Stimulated activated CD4-positive, alpha-beta T cell treated with anti-CD3 and anti-CD28 coated beads, TNF-alpha, amount 100 ng/mL, for 1 hour (primary cell): ENCODE measurements at places on chromosomes 13 and 19.

DNA sequence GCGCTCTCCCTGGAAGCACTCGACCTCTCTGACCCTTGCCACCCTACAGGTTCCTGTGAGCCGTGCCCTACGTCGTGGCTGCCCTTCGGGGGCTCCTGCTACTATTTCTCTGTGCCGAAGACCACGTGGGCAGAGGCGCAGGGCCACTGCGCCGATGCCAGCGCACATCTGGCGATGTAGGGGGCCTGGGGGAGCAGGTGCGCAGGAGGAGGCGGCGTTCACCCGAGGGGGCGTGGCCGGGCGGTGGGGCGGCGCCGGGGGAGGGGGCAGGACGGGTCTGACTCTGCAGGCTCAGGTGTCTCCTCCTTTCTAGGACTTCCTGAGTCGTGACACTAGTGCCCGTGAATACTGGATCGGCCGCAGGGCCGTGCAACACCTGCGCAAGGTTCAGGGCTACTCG, 26.4 kb downstream of the CLEC4M start:
- peak; percentile 24 for DNase-seq

DNA sequence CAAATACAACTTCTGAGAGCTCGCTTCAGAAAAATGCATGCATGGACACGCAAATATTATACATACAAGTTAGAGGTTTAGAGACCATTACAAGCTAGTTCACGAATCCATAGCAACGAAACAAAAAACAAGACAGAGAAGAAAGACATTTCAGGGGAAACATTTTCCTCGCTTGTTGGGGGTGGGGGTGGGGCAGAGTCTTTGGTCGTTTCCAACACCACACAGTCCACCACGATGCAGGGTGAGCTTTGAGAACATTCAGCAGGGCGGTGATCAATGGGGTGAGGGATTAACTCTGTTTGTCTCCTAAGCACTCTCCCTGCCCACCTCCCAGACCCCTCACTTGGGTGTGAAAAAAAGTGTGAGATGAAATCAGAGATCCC, 651 bp downstream of the OXGR1 start:
- no peak for DNase-seq

DNA sequence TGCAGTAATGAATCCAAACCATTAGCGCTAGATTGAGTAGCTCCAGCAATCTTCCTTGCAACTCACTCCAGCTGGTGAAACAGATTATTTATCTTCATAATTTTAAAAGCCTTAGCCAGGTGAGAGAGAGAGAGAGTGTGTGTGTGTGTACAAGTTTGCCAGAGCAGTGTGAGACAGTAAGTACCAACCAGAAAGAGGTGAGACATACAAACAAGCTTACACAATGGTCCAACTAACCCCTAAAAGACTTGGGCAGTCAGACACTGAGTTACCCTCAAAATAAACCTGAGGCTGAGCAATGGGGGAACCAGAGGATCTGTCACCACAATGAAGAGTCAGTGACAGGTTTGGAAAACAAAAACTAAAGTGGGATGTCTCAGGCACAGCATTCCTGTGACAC, 8.1 kb upstream of the THSD1 start:
- DNase-seq = no peak

DNA sequence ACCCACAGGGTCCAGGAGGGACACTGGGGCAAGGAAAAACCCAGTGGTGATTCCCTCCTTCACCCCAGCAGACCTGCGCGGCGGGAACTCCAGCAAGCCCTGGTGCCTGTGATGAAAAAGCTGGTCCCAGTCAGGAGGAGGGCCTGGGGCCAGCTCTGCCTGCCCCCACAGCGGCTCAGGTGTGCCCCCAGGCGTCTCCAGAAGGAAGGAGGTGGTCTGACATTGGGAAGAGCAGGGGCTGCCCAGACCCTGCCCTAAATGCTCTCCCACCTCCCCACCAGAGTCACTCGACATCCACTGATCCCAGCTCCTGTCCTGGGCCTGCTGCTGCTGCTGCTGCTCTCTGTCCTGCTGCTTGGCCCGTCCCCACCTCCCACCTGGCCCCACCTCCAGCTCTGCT, 6.2 kb downstream of the PTH2 start:
- DNase-seq = no peak

- no peak for DNase-seq
These were observed 1131.1 kb downstream of the PCDH9 start for GRCh38 chr13:66098931-66099628.

- DNase-seq = no peak
These were observed 1254.2 kb upstream of the SLC10A2 start for GRCh38 chr13:104320446-104320845.

GRCh38 chr13:113455384-113455783, 2.1 kb upstream of the ADPRHL1 start:
- DNase-seq = no peak

DNA sequence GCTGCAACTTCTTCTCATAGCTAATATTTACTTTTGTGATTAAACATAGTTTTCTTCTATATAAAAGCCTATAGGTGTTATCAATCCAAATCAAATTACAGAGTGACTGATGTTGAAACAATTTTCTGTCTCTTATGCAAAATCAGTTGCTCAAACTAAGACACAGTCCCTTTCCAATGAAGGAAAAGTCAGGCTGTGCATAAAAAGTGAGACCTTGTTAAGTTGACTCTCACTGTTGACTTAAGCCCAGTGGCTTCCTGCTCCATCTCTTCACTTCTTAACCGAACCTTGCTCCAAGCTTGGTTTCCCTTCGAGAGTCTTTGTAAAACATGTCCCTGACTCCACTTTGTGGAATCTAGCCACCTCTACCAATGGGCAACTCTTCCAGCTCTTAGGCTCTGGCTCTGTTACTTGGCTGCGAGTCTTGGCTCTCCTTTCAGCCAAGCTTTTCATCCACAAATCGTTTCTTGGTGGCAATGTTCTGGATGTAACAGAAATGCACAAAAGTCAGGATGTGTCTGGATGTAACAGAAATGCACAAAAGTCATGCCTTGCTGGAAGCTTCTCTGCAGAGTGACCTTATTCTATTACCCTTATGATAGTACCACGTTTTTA, 118.9 kb downstream of the LIG4 start:
- DNase-seq = no peak

DNA sequence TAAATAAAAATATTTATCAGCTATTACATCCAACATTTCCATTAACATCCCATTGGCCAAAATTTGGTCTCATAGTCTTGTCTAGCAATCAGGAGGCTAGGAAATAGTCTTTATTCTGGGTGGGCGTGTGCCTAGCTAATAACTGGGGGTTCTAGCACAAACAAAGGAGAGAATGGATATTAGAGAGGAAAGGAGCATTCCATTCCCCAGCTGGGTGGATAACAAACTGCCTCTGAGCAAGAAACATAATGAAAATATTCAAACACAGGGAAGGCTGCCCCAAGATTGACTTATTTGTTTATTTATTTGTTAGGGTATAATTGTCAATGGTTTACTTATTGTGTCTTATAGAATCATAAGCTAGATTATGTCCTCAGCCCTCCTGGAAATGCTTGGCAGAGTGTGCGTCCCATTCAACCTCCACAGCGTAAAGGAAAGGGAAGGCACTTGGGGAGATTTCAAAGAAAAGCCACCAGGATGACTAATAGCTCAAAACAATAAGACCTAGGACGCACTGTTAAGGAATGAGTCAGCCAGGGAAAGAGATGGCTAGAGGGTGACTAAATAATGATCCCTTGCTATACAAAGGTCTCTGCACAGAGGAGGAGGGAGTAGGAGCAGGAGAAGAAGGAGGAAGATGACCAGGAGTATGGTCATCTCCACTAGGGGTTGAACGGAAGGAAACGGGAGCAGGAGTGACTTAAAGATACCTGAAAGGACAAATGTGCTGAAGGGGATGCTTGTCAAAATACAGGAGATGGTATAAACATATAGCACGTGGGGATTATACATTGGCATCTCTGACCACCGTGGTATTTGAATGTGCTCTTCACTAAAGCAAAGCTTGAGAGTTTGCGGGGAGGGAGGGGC, 23.5 kb upstream of the USP12 start:
- no peak for DNase-seq

- peak; percentile 67 for DNase-seq
These were observed 18.2 kb downstream of the LSM4 start for GRCh38 chr19:18304458-18305310.

GRCh38 chr13:93726173-93726957, 499.8 kb downstream of the GPC6 start:
- no peak for DNase-seq

GRCh38 chr13:62060570-62060969, 644.9 kb upstream of the PCDH20 start:
- no peak for DNase-seq

- no peak for DNase-seq
These were observed 21.5 kb downstream of the RYR1 start for GRCh38 chr19:38455031-38455430.

DNA sequence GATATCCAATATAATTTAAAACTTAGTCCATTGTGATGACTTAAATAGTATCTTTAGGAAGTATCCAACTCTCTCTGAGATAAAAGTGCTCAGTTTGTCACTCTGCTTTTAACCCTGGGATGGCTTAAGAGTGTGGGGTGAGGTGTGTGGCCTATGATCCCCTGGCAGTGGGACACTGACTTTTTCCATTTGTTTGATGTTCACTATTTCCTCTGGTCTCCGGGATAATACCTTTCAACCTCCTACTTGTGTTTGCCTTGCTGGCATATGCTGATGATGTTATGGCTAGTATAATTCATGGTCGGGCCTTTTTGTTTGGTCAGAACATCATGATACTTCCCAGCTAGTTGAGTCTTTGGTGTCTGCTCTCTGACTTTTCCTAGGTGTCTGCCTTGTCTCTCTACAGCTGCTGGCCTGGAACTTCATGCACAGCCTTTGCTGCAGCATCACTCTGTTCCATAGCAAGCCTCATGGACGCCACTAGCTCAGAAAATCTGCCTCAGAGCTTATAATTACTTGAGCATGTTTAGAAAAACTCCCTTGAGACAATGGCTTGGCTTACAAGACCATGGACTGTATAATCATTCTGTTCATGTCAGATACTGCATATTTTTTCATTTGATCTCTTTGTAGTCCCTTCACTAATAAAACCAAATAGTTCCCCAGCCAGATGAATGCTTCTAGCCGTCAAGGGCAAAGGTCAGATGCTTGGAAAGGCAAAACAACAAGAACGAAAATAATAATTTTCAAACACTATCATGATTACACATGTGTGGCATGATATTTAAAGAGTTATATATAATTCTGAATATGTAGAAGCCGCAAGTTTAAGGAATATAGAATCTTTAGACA, 75.2 kb downstream of the WDFY2 start:
- DNase-seq = no peak

- no peak for DNase-seq
These were observed 17.0 kb downstream of the RXFP2 start for GRCh38 chr13:31756346-31756745.

GRCh38 chr13:106472621-106473020, 62.8 kb downstream of the EFNB2 start:
- DNase-seq = no peak

GRCh38 chr19:57682226-57682766, 519 bp downstream of the ZNF551 start:
- no peak for DNase-seq

DNA sequence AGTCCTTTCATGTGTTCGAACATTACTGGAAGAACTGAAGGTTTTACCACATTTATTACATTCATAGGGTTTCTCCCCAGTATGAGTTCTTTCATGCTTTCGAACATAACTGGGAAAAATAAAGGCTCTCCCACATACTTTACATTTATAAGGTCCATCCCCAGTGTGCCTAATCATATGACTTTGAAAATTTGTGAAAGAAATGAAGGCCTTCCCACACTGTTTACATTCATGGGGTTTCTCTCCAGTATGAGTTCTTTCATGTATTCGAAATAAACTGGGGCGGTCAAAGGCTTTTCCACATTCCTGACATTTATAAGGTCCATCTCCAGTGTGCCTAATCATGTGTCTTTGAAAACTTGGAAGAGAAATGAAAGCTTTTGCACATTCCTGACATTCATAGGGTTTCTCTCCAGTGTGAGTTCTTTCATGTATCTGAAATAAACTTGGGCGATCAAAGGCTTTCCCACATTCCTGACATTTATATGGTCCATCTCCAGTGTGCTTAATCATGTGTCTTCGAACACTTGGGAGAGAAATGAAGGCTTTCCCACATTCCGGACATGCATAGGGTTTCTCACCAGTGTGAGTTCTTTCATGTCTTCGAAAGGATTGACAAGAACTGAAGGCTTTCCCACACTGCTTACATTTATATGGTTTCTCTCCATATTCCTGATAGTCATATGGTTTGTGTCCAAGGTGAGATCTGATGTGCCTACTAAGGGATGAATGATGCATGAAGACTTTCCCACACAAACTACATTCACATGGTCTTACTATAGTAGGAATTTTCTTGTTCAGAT, 24.0 kb downstream of the ZNF564 start:
- DNase-seq = no peak

DNA sequence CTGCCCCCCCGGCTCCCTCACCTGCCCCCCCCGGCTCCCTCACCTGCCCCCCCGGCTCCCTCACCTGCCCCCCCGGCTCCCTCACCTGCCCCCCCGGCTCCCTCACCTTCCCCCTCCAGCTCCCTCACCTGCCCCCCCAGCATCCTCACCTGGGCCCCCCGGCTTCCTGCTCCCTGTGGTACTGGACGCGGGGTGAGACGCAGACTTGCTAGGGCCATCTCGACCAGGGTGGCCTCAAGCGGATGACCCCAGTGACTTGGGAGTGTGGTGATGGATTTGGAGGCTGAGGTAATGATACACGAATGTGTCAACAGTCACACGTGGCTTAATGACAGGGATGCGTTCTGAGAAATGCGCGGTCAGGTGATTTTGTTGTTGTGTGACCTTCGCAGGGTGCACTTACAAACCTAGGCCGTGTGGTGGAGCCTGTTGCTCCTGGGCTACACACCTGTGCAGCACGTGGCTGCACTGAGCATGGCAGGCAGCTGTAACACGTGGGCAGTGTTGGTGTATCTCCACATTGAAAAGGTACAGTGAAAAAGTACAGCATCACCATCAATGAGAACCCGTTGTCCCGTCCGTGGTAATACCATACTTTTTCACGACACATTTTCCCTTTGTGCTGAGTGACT, 197.8 kb downstream of the TEX29 start:
- no peak for DNase-seq

DNA sequence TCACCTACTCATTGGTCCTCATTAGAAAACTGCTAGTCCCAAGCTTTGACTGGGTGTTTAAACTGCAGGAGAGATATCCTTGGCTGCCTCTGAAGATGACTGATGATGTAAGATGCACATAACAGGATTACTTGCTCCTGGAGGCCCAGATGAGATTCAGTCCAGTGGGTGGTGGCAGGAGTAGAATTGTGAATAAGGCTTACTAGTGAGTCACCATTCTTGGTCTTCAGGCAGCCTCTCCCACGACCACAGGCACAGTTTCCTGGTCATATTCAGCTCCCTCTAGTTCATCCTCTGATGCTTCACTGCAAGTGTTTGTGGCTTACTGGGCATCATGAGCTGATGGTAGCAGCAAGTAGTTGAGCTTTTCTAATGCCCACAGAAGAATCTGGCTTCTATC, 12.1 kb downstream of the SERTM1 start:
- DNase-seq = no peak

DNA sequence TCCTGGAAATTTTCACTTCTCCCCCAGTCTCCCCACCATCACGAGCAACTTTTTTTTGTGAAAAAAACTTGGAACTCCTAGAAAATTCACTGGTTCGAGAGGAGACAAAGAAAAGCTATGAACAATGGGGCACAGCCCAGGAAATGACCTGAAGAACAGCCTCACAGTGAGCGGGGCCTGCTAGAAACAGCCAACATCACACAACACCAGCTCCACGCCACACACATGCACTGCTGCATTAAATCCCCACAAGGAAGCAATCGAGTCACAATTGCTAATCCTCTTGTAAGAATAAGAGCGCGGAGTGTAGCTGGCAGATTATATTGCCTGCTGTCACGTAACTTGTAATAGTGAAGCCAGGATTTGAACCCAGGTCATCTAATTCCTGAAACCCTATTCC, 48.8 kb downstream of the SLC7A1 start:
- DNase-seq = no peak
